ENCODE measurements at places on chromosomes 13 and 19.

DNA sequence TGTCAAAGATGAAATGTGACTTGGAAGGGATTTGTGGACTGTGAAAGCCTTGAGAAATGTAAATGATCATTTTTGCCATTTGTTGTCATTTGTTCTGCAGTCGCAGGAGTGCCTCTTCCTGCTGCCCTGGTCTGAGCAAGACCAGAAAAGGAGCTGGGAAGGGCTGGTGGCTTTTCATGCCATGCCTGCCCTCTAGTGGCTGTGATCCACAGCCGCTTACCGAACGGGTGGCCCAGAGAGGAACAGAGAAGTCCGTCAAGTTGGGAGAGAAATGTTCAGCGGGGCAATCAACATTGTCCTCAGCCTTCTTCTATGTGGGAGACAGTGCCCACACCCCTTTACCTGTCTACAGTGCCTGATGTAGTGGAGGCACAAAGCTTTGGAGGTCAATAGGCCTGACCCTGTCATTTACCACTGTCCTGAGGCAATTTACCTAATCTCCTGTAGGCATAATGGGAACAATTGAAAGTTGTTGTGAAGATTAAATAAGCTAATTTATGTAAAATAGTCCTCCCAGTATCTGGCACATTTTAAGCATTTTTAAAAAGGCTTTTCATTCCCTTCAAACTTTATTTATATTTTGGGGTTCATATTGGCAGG is 224.5 kb downstream of the B3GLCT start:
- no peak for DNase-seq

GRCh38 chr19:49395581-49396407 is 7.7 kb downstream of the KASH5 start:
- DNase-seq = no peak

DNA sequence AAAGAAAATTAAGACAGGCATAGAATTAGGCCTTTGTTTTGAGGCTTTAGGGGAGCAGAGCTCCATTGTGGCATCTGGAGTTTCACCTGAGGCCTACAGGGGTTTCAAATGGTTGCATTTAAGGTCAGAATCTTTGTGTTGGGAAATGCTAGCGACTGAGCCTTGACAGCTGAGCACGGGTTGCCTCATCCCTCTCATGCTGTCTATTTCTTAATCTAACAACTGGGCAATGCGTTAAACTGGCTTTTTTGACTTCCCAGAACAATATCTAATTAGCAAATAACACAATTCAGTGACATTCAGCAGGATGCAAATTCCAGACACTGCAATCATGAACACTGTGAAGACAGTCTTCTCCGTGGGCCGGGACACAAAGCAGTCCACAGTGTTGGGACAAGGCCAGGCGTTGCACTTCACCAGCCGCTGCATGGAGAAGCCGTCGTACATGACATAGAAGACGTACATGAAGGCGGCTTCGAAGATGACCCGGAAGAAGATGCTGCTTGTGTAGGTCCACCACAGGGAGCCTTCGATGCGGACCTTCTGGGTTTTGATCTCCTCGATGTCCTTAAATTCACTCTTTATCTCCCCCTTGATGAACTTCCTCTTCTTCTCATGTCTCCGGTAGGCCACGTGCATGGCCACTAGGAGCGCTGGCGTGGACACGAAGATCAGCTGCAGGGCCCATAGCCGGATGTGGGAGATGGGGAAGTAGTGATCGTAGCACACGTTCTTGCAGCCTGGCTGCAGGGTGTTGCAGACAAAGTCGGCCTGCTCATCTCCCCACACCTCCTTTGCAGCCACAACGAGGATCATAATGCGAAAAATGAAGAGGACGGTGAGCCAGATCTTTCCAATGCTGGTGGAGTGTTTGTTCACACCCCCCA is 3.8 kb downstream of the GJB2 start:
- no peak for DNase-seq

DNA sequence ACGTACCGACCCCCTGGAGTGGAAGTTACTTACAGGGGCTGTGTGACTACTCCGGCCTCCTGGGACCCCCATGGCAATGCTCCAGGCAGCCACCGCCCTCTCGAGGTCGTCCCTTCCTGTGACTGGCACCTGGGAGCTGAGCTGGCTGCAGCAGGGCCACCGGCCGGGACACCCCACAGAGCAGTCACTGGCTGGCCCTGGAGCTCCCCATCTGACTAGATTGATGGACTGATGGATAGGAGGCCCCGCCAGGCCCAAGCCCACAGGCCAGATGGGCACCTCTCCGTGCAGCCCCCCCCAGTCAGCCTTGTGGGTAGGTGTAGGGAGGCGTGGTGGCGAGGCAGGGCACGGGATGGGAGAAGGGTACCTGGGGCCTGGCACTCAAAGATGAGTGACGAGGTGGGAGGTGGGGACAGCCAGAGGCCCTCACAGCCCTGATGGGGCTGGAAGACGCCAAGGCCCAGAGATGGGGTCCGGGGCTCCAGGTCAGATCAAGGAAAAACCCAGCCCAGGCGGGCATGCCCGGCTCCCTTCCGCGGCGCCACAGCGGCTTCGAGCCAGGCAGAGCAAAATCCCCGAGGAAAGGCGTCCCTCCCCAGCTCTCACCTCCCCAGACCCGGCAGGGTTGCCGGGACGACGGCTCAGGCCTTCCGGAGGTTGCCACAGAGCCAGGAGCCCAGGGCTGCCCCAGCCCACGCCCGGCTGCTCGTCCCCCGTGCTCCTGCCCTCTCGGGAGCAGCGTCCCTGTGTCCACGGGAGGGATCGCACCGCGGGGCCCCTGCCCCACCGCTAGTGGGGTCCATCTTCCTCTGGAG is 8.4 kb downstream of the SLC39A3 start:
- no peak for DNase-seq

DNA sequence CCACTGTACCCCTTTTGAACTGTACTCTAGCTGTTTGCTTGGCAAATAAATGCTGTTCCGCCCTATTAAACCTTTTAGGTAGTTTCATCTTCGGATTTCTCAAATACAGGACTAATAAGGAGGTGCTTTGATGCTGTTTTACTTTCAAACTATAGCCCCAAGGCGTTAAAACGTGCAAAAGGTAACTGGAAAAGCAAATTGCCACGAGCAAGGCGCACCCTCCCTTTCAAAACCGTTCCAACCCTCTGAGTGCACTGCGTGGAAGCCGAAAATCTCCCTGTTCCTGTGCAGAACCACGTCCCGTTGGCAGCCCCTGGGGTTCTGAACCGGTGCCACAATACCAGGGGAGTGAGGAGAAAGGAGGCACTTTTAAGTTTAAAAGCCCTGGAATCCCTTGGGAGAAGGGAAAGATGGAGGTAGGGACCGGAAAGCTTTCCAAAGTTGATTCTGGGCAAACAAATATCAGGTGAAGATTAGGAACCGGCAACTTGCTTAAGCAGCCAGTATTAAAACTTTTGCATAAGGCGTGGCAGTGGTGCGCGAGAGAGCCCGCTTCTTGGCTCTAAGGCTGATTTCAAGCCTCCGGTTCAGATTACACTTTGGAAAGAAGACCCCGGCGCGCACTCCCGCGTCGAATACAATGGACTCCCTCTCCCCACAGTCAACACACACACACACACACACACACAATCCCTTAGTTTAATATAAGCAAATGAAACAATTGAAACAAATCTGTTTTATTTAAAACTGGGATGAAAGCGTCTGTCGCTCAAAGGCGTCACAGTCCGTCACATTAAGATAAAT is 9.5 kb downstream of the POU4F1 start:
- no peak for DNase-seq

- DNase-seq = no peak
These were observed 127.1 kb downstream of the STOML3 start for GRCh38 chr13:38863536-38863935.

GRCh38 chr19:11931513-11931912 is 6.6 kb downstream of the ZNF700 start:
- no peak for DNase-seq

DNA sequence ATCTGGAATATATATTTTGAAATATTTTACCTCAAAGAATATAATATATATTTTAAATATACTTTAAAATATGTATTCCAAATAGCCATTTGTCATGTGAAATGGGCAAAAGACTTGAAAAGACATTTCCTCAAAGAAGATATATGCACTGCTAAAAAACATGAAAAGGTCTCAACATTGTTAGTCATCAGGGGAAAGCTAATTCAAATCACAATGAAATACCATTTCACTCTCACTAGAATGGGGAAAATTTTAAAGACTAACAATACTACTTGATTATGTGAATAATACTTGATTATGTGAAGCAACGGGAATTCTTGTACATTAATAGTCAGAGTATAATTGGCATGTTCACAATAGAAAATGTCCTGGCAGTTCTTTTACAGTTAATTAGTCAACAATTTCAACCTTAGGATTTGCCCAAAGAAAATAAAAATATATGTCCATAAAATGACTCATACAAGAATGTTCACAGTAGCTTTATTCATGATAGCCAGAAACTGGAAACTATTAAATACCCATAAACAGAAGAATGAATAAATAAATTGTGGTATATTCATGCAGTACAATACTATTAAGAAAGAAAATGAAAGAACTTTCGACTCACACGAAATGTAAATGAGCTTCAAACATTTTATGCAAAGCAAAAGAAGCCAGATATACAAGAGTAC is 6.8 kb upstream of the KBTBD6 start:
- no peak for DNase-seq

- DNase-seq = no peak
These were observed 5.4 kb downstream of the ZNF8 start for GRCh38 chr19:58284199-58284598.

GRCh38 chr13:26785838-26786630 is 25.4 kb upstream of the GPR12 start:
- DNase-seq = no peak

DNA sequence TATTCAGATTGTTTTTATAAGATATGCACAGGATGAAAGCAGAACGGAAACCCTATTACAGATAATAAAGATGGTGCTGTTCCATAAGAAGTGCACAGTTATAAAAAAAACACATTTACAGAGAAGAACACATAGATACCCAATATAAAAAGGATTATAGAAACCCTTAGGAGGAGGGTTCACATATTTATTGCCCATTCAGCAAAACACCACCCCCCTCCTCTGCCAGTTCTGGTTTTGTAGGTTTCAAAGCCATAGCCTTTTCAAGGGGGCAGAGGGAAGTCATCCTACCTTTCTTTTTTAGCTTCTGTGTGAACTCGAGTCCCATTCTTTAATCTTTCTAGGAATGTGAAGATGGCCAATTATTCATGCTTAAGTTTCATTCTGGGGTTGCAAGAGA is 511.2 kb downstream of the GPC5 start:
- DNase-seq = no peak

DNA sequence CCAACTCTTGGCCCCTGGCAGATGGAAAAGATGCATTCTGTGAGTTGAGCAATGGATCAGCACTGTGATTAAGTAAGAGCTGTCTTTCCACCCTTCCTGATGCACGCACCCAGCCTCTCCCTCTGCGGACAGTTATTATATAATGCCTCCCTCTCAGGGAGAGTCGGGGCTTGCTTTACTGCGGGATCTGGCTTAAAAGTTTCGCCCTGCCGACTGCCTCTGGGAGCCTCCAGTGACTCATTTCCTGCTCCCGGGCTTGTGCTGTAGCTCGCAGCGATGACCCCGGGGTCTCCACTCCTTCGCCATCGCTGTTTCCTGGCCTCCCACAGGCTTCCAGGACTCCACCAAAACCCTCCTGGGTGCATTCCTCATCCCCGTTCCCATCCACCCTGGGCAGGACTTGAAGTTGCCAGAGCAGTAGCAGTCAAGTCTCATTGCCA is 107.4 kb upstream of the SLC7A1 start:
- no peak for DNase-seq

GRCh38 chr13:43303033-43303729 is 279.8 kb downstream of the DNAJC15 start:
- no peak for DNase-seq

GRCh38 chr13:32311188-32311897 is 3.8 kb downstream of the ZAR1L start:
- no peak for DNase-seq

GRCh38 chr13:26048741-26049140 is 3.1 kb downstream of the SHISA2 start:
- no peak for DNase-seq

GRCh38 chr13:89695343-89696257 is 1651.9 kb upstream of the MIR17HG start:
- no peak for DNase-seq

DNA sequence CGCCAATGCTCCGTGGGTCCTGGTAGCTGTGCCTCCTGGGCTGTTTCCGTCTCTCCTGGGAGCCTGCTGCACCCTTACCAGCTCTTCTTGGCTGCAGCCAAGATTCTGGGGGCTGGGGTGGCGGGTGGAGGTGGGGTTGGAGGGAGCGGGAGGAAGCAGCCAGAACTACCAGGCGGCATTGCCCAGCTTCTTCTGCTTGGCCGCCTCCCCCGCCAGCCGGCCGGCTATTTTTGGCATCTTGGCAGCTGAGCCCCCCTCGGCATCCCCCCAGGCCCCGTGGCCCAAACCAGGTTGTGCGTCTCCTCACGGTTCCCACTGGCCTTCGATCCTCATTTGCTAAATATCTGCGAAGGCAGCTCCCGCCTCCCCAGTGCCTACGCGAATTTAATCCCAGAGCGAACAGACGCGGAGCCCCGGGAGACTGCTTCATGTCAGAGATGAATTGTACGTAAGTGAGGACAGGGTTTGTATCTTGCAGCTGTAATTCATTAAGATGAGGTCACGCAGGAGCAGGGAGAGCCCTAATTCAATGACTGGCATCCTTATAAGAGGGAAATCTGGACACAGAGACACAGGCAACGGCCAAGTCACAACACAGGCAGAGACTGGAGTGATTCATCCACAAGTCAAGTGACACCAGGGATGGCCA is 12.8 kb upstream of the PEAK3 start:
- DNase-seq = no peak

- no peak for DNase-seq
These were observed 16.9 kb downstream of the DZIP1 start for GRCh38 chr13:95627590-95627989.

GRCh38 chr19:15759962-15760565 is 22.3 kb downstream of the OR10H3 start:
- DNase-seq = no peak

- no peak for DNase-seq
These were observed at the start of gene LYPD4 for GRCh38 chr19:41844601-41845000. TSS of gene LYPD4 (minus strand) at chr19:41844683. CDS start at chr19:41839285, 5,398 bp downstream.

- no peak for DNase-seq
These were observed 104.7 kb upstream of the CLDN10 start for GRCh38 chr13:95447814-95448213.

DNA sequence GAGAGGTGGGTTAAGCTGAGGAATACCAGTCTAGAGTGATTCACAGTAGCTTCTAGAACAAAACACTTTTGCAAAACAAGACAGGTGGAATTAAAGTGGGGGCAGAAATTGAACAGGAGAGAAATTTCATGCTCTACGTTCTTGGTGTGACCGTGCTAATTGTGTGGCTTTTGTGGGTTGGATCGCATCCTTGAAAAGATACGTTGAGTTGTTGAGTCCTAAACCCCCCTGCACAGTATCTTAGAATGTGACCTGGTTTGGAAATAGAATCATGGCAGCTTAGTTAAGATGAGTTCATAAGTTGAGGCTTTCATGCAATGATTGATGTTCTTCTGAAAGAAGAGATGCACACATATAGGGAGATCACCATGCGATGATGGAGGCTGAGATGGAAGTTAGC is 308.2 kb downstream of the ATP8A2 start:
- DNase-seq = no peak

- no peak for DNase-seq
These were observed 175.3 kb downstream of the VWA8 start for GRCh38 chr13:41785402-41786172.

GRCh38 chr19:32498648-32499200 is 82.3 kb upstream of the PDCD5 start:
- no peak for DNase-seq

- no peak for DNase-seq
These were observed at the start of gene F7 for GRCh38 chr13:113105032-113105920. TSS of gene F7 (plus strand) at chr13:113105791. CDS start at chr13:113105842, 51 bp downstream.

GRCh38 chr13:24027494-24027893 is 130.2 kb upstream of the C1QTNF9B start:
- DNase-seq = no peak

All from activated gamma-delta T cell (primary cell).